ENCODE measurements at places on chromosomes 11 and 22.
A peak's percentile ranks its signal among the peaks of the same experiment; 100 is the strongest.

- DNase-seq, result no peak
Measured at GRCh38 chr11:115304774-115305472, 199.3 kb downstream of the CADM1 start.

DNA sequence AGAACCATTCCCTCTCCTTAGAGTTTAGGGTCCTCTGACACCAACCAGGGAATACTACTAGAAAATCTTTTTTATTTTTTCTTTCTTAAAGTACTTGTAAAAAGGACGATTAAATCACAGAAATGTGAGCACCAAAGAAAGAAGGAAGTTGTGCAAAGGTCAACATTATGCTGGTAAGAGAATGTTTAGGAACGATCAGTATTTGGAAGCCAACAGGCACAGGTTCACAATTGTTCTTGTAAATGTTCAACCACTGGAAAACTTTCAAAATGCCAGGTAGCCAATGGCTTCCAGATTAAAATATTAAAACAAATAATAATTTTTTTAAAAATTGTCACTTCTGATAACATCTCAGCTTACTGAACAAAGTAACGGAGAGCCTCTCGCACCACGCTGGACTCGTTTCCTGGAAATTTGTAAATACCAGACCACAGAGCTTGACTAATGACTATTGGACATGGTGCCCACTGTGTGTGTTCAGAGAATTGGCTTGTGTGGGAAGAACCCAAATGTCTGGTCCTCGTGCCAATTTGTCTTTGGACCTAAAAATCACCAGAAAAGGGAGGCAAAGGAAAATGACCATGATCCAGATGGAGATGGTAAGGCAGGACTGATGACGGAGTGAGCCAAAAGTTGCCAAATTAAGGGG is 20.8 kb downstream of the COMMD9 start:
- DNase-seq, result no peak

- no peak for DNase-seq
Measured at GRCh38 chr11:35057926-35058668, 80.9 kb upstream of the CD44 start.

- no peak for DNase-seq
Measured at GRCh38 chr11:120125509-120125908, 12.4 kb downstream of the TRIM29 start.

DNA sequence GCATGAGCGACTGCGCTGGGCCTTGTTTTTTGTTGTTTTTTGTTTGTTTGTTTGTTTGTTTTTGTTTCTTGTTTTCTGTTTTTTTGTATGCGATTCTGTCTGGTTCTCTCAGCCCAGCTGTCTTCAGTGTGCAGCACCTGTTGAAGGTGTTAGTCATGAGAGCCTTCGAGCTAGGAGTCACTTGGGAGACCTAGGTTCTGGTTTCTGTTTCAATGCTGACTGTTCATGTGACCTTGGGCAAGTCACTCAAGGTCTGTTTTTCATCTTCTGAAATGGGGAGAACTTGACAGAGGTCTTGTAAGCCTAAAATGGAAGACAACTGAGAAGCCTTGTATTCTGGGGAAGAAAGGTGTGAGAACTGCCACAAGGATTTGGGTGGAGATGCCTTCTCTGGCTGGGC is 1.8 kb downstream of the DCPS start:
- no peak for DNase-seq

DNA sequence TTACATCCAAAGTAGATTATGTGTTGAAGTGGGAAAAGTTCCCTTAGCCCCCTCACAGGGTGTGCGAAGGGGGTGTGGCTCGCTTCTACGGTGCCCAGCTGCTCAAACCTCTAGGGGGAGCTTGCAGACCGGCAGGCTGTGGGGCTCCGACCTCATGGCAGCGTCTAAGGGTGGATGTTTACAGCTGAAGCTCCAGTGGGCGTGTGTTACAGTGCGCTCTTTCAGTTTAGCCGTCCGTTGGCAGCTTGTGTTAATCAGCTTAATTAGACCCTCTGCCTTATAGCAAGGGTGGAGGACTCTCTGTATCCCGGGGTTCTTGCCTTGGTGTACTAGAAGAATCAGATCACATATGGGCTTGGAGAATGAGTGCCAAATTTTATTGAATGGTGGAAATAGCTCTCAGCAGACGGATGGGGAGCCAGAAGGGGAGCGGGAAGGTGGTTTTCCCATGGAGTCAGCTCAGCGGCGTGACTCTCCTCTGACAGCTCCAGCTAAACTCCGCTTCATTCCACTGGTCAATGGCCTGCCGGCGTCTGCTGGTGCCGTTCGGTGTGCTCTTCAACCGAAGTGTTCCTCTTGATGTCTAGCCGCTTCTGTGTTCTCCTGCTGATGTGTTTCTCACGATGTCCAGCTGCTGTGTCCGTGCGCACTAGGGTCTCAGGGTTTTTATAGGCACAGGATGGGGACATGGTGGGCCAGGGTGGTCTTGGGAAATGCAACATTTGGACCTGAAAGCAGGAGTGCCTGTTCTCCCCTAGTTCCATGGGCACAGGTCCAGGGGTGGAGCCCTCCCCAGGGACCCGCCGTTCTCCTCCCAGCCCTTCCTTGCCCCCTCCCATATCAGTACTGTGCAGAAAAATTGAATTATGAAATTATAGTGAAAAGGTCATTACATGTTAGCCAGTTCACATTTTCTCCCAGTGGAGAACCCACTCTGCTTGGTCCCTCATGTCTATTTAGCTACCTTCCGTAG is 28.6 kb upstream of the OR10G7 start:
- DNase-seq, result peak; percentile 68

DNA sequence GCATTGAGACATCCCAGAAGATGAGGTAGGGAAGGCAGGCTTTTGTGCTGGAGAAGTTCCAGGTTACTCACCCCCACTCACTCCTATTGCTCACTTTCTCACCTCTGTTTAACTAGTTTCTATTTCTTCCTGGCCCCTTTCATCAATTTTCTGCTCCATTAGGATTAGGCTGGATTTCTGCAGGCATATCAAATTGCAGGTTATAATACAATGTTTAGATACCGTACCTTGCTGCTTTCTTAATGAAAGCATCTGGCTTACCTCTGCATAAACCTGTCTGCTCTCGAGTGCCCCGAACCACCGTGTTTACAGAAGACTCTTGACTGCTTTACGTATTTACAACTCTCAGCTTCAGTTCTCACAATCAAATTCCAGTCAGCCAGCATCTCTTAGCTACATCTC is 173.7 kb downstream of the ADAMTS15 start:
- DNase-seq, result no peak

DNA sequence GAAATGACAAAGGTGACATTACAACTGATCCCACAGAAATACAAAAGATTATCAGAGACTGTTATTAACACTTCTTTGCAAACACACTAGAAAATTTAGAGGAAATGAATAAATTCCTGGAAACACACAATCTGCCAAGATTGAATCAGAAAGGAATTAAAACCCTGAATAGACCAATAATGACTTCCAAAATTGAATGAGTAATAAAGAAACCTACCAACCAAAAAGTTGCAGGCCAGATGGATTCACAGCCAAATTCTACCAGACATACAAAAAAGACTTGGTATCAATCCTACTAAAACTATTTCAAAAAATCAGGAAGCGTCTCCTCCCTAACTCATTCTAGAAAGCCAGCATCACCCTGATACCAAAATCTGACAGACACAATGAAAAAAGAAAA is 17.2 kb downstream of the RAB38 start:
- no peak for DNase-seq

- DNase-seq, result no peak
Measured at GRCh38 chr22:37413546-37413945, 13.7 kb downstream of the ELFN2 start.

DNA sequence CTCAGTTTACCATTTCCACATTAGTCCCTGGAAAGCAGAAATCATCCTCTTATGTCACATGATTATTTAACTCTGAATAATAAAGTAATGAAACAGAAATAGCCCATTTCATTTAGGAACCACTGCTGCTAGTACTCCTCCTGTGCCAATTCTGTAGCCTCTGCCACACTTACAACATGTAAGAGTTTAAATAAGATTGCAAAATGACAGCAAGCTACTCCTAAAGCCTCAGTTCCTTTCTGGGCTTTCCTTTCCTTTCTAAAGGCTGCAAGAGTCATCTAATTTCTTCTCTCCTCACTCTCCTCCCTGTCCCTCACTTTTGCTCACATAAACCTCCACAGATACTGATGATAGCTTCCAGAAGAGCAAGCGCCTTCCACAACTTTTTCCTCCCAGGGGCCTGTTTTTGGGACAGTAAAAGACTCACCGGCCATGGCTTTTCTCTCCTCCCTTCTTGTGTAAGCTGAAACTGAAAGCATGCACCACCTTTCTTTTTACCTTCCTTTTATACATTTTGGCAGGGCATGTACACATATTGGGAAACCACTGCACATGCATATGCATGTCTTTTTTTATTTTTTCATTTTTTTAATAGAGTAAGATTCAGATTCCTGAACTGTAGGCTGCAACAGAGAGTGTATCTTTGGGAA is 38.5 kb downstream of the CARD18 start:
- DNase-seq, result no peak

DNA sequence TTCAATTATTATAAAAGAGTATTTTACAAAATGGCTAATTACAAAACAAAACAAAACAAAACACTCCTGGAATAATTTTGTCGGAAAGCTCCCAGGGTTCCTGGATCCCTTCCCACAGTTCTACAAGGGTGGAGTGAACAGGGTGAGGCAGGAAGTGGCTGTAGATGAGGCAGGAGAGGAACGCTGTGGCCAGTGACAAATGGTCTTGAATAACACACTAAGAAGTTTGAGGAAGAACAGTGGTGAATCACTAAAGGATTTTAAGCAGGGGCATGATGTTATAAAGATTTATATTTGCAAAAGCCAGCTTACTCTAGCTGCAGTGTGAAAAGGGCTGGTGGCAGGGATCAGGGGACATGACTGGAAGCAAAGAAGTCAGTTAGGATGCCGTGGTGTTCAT is 33.8 kb upstream of the APOA1 start:
- no peak for DNase-seq

GRCh38 chr11:42462558-42463310 is 849.1 kb upstream of the API5 start:
- no peak for DNase-seq

- DNase-seq, result no peak
Measured at GRCh38 chr11:85089654-85090053, 537.5 kb downstream of the DLG2 start.

- DNase-seq, result peak; percentile 55
Measured at GRCh38 chr11:71927820-71928736, at the start of gene XNDC1N. Gene XNDC1N (minus strand): TSS chr11:71928594. CDS start chr11:71923353, 5,241 bp downstream.

DNA sequence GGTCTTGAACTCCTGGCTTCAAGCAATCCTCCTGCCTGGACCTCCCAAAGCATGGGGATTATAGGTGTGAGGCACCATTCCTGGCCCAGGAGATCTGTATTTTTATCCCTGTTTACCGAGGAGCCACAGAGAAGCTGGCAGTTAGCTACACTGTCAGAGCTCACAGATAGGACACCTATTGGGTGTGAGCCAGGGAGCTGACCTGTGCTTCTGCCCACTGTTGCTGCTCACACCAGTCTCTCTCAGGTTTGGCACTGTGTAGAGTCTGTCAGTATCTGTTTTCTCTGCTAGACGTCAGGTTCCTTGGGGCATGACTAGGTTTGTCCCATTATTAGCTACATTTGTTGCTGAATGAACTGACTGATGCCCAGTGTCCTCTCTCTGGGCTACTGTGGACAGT is 17.5 kb downstream of the PPP6R2 start:
- DNase-seq, result no peak

GRCh38 chr22:49770547-49771265 is 57.0 kb downstream of the BRD1 start:
- no peak for DNase-seq

- DNase-seq, result no peak
Measured at GRCh38 chr11:5983443-5983842, 3.3 kb downstream of the OR52L1 start.

DNA sequence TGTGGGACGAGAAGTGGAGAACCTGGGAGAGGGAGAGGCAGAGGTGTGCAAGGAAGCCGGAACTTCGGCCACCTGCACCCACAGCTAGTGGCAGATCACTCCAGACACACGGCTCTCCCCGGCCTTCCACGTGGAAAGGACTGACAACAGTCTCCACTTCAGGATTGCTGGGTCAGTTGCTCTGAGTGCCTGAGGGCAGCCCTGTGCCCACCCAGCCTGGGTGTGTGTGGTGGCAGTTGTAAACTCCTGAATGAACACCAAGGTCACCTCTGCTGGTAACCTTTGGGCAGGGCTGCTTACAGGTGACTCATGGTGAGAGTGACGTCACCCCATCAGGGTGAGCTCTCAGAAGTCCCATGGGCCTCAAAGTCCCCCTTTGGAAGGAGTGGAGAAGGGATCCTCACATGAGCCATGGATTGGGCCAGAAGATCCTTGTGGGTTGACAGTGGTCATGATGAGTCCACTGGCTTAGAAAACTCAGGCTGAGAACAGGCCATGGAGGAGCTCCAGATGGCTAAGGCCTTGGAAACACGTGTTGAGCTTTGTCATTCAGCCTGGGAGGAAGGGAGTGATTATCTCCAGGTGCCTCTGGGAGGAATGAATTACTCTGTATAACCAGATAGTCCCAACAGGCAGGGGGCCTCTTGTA is 71.3 kb downstream of the BCR start:
- no peak for DNase-seq

- no peak for DNase-seq
Measured at GRCh38 chr11:70067591-70068341, 10.4 kb upstream of the ANO1 start.

GRCh38 chr11:83023410-83023809 is 48.3 kb downstream of the RAB30 start:
- DNase-seq, result no peak

- peak; percentile 11 for DNase-seq
Measured at GRCh38 chr11:122656073-122656630, 630 bp downstream of the UBASH3B start.

DNA sequence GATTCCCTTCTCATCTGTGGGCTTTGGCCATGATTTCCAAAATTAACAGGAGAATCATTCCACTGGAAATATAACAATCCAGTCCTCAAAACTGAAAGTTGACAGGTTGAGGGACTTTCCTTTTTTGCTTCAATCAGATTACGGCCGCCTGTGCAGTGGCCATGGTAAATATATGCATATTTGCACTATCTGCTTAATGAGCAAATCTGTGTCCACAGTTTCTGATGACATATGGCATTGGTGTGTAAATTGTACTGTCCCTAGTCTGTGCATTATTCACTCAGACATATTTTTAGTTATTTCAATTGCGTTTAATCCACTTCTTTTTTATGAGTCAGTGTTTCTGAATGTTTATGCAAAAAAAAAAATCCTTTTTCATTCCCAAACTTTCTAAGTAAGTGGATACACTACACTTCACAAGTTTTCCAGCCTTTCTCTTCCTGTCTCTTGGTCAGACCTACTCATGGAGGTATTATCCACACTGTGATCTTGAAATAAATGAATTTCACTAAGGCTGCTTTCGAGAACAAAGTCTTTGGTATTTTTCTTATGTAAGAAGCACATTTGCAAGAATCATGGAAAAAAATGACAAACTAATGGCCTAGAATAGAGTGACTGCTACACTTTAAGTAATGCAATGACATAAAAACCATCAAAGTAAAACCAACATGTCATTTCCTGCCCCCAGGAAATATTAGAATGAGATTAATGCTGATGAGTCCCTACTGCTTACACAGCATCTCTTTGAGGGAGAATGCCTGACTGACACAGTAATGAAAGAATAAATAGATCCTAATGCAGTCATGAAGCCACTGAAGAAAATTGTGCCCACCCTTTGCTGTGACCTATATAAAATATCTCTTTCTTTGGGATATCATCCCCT is 76.4 kb upstream of the MTNR1B start:
- DNase-seq, result no peak

- DNase-seq, result no peak
Measured at GRCh38 chr11:72918851-72919250, 104.6 kb downstream of the ATG16L2 start.

All from T-helper 2 cell (primary cell).